ELR (cell line): ENCODE measurements at places on chromosomes 5 and 9.
A peak's percentile ranks its signal among the peaks of the same experiment; 100 is the strongest.

GRCh38 chr5:54009828-54010227 lies 300.5 kb downstream of the ARL15 start:
- no peak for DNase-seq

- no peak for DNase-seq
Observed at GRCh38 chr9:9229269-9229668, 1383.5 kb downstream of the PTPRD start.

DNA sequence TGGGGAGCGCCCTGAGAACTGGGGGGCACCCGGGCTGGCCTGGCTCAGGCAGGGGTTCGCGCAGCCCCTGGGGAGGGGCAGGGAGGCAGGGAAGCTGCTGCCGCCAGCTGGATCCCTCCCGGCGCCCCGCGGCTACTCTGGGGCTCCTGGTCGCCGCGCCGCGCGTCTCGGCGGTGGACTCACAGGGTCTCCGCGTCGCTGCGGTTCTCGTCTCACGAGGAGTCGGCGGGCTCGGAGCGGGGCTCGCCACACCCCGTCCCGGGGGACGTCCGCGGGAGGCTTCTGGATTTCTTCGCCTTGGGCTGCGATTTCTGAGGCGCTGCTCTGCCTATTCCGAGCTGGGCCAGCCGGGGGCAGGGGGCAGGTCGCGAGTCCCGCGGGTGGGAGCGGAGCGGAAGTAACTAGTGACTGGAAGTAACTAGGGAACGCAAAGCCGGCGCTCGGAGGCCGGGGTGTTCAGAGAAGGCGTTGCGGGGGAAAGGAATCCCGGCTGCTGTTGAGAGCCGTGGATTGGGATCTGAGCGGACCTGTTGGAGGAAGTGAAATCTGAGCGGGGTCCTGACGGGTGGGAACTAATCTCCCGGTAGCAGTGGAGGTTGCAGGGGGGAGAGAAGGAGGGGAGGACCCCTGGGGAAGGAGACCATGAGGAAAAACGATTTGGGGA lies 511 bp downstream of the CYSTM1 start:
- peak; percentile 81 for DNase-seq

DNA sequence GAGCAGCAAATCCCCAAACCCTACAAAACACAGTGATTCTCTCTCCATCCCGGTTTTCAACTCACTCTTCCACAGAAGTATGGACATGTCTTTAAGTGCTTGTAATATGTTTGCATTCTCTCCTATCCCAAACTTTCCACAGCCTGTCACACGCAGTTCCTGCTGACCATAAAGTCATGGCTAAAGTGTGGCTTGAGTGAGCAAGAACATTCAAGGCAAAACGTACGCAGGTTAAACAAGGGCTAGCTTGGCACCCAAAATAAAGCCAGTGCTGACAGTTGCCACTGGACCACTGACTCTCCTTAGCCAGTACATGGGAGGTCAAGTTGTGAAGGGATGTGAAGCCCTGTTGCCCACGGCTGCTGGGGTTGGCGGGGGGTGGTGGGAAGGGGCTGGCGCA lies 211.1 kb upstream of the IRX1 start:
- no peak for DNase-seq

GRCh38 chr9:75889977-75890471 lies 449 bp upstream of the PCSK5 start:
- DNase-seq, result peak; percentile 32

GRCh38 chr5:161406880-161407279 lies 139.6 kb downstream of the GABRB2 start:
- DNase-seq, result no peak

DNA sequence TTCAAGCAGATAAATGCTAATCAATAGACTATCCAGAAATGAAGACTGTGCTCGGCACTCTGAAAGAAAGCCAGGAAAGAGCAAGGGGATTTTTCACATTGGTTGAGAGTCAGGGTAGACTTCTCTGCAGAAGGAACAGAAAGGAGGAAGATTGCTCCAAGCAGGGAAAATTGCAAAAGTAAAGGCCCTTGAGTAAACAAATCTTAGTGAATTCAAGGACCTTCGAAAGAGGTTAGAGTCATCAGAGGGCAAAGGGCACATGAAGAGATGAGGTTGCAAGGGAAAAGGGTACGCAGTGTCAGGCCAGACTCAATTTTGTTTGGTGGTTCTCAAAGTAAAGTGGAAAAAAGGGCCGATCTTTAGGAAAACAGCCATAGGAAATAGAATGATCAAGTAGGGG lies 157.6 kb upstream of the RAI14 start:
- DNase-seq, result no peak

GRCh38 chr5:33319841-33320240 lies 120.9 kb upstream of the TARS1 start:
- DNase-seq, result no peak

DNA sequence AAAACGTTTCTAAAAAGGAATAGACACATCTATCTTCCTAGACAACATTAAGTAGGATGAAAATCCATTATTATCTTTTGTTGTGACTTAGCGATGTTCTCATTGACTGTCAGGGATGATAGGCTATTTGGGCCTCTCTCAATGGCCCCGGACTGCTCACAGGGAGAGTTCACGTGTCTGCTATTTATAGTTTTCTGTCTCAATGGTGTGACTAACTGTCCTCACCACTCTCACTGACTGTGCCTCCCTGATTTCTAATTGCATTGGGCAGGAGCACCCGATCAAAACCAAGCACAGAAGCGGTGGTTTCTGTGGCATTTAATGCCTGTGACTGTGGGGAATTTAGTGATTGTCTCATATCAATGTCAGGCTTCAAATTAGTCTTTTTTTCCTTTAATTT lies 286.7 kb upstream of the KLF9 start:
- no peak for DNase-seq

DNA sequence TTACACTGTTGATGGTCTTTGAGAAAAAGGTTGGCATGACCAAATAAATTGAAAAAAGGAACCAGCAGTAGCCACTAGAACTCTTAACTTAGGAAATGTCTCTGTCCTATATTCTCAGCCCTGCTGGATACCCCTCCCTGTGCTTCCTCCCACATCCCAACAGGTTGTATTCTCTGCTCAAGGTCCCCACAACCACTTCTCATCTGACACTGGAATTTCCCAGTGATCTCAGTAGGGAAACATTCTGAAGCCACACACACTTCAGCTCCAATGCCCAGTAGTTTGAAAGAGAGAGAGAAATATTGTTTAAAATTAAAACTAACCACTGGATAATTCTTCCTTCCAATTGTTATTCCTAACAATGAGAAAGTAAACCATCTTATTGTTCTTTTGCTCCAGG lies 30.0 kb upstream of the NREP start:
- no peak for DNase-seq

GRCh38 chr5:146051678-146052077 lies 53.7 kb downstream of the PLAC8L1 start:
- DNase-seq, result peak; percentile 60

DNA sequence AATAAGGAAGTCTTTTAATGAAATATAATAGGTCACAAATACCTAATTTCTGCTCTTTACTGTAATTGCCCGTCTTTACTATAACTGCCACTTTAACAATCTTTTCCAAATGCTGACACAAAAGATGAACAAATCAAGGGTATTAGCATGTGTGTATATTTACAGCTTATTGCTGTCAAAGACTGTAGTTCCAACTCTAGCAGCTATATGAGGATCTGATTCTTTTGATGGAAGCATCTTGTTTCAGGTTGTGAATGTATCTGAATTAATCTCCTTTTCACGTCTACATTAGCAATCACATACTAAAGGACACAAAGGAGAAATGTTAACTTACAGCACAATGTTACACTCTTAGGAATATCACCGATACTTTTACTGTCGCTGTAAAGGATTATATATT lies 27.9 kb downstream of the RFX3 start:
- DNase-seq, result no peak

DNA sequence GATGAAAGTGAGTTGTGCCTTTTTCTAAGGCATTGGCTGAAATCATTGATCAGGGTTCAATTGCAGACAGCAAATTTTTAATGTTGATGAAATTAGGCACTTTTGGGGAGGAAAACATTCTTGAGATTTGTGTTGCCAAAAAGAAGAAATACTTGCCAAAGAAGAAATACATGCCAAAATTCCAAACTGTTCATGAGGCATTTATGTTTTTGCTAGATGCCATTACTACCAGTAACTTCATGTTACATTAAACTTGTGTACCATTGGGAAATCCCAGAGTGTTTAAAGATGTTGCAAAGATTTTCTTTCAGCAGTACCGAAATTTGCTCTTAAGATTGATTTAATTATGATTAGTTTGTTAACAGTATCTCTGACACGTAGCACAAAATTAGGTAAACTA lies 7.0 kb downstream of the XRCC4 start:
- no peak for DNase-seq

- peak; percentile 96 for DNase-seq
Observed at GRCh38 chr5:56011835-56012234, 17.1 kb upstream of the IL6ST start.

DNA sequence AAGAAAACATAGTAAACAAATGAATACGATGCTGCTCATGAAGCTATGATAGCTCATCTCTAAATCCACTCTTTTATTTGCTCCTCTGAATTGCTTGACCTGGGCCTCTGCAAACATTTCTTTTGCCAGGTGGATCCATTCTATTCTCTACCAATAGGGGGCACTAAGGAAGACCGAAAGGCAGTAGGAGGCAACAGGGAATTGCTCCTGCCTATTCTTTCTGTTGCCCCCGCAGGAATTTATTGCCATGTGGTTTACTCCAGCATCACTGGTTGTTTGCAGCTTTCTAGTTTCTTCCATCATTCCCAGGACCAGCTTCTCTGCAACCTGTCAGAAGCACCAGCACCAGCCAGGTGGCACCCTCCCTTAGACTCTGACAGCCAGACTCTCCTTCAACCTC lies 5.3 kb downstream of the GAPT start:
- peak; percentile 3 for DNase-seq

DNA sequence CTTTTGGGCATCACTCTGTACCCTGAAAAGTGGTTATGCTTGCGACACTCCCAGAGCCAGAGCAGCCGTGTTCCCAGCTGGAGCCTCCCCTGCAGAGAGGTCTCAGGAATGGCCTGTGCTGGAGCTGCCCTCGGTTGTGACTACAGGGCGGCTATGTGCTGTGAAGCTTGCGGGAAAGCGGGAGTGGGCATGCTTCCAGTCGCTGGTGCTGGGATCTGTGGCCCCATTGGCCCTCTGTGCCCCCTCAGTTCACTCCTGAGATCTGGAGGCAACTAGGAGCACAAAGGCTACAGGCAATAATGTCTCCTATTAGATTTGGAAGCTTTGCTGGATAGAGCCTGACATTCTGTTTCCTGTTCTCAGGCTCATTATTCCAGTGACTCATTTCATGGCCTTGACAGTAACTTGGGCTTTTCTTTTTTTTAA lies 56.9 kb downstream of the GPR107 start:
- peak; percentile 36 for DNase-seq

DNA sequence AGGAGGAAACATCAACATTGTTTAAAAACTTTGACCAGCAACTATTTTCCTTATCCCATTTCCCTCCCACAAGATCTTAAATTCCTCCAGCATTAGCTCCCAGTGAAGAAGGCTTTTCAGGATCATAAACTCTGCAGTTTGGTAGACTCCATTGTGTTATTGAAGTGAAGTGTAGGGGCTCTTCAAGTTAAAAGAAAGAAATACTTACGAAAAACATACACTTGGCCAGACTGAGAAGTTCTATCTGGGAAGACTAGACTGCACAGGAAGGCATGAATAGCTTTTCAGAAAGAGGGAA lies 22.3 kb downstream of the LIFR start:
- DNase-seq, result no peak

- no peak for DNase-seq
Observed at GRCh38 chr9:88237479-88237961, 99.2 kb upstream of the SPATA31C2 start.

DNA sequence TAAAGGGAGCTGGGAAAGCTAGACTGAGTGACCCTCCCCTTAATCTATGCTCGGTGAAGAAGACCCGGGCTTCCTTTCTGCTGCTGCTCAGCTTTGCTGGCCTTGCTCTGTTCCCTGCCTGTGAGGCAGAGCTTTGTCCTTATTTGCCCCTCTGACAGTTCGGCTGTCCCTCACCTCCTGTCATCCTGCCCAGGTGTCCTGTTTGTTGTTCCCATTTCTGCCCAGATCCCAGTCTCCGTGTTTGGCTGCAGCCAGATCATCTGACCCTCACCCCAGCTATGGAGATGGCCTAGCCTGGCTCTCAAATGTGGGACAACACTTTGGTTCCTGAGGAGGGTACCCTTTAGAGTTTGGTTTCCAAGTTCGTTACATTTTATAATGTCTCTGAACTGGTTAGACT lies 20.2 kb downstream of the OTULIN start:
- no peak for DNase-seq

DNA sequence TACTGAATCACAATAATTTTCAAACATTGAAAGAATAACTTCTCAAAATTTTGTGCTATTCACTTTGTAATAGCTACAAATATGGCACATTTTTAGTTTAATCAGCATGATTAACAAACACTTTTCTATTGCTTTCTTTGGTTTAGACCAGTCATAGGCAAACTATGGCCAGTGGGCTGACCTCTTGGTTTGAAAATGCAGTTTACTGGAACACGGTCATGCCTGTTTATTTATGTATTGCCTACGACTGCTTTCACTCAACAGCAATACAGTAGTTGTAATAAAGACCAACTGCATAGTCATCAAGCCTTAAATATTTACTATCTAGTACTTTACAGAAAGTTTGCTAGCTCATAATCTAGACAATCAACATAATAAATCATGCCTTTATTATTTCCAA lies 810.8 kb downstream of the TLE1 start:
- peak; percentile 71 for DNase-seq

- no peak for DNase-seq
Observed at GRCh38 chr5:122463221-122463620, 151.2 kb downstream of the SNCAIP start.

DNA sequence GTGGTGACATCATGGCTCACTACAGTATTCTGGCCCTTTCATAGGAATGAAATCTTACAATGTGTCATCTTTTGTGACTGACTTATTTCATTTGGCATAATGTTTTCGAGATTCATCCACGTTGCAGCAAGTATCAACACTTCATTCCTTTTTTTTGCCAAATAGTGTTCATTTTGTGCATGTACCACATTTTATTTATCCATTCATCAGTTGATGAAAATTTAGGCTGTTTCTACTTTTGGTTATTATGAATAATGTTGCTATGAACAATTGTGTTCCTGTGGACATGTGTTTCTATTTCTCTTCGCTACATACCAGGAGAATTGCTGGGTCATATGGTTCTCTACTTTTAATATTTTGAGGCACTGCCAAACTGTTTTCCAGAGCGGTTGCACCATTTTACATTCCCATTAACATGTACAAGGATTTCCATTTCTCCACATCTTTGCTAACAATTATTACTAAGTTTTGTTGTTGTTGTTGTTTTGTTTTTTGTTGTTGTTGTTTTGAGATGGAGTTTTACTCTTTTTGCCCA lies 43.5 kb downstream of the RMI1 start:
- no peak for DNase-seq

- no peak for DNase-seq
Observed at GRCh38 chr5:179792612-179793467, 946 bp upstream of the LTC4S start.

- no peak for DNase-seq
Observed at GRCh38 chr5:180636016-180636402, 13.4 kb downstream of the FLT4 start.

GRCh38 chr5:121053055-121053985 lies 589.2 kb downstream of the PRR16 start:
- no peak for DNase-seq
